Muscle of leg (tissue), 16 donors: ENCODE measurements at places on chromosomes 1 and 21. TPM values are rescaled to one million over a fixed set of nuclear protein-coding genes. Genes with fewer than 3 reads are reported as not detected.
A peak's percentile ranks its signal among the peaks of the same experiment; 100 is the strongest.

NLRP3 gene
- 1.4 TPM for total RNA-seq

DNA sequence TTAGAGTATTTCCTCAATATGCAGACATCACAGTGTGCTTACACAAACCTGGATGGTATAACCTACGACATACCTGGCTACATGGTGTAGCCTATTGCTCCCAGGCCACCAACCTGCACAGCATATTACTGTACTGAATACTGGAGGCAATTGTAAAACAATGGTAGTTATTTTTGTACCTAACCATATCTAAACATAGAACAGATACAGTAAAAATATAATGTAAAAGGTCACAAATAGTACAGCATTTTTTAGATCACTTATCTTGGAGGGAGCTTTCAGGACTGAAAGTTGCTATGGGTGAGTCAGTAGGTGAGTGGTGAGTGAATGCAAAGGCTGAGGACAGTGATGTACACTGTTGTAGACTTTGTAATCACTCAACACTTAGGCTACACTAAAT, 492.3 kb downstream of the MRPL39 start:
- DNase-seq = no peak
- no peaks in the 10 kb centered on the region for H3K27me3 ChIP-seq
- H3K4me1 ChIP-seq = no peaks in the 10 kb centered on the region
- H3K27ac ChIP-seq = no peak overlapping the region
- H3K4me3 ChIP-seq = no peak overlapping the region

TAS1R1 gene
- 2.7 TPM for total RNA-seq

DNA sequence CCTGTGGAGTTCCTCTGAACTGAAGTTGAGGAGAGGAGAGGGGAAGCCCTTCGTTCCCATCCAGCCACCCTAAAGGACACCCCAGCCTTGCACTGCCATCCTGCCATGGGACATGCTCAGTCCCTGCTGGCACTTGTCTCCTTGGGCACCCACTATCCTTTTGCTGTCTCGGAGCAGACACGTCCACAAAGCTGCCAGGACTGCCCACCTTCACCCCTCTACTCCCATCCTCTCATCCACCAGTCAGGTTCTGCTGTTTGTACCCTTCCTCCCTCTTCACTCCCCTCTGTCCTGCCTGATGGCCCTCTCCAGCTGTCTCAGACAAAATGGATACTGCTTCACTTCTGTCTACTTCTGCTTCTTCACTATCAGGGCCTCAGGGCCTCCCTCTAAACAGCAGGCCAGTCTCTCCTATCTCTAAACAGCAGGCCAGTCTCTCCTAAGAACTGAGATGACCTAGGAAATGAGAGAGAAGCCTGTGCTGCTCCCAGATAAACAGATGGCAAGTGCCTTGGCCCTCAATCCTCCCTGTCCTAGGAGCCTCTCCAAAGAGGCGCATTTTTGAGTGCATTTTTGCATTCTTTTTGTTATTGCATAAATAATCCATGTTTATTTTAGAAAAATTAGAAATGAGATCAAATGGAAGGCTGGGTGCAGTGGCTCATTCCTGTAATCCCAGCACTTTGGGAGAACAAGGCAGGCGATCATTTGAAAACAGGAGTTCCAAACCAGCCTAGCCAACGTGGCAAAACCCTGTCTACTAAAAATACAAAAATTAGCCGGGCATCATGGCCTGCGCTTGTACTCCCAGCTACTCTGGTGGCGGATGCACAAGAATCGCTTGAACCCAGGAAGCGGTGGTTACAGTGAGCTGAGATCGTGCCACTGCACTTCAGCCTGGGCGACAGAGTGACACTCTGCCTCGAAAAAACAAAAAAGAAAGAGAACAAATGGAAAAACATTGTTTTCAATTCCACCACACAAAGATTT, 4.4 kb upstream of the PYCR2 start:
- H3K4me1 ChIP-seq = peaks cover 4% of the 10 kb centered on the region
- H3K27ac ChIP-seq = no peak overlapping the region
- H3K27me3 ChIP-seq = no peaks in the 10 kb centered on the region
- H3K4me3 ChIP-seq = no peak overlapping the region

ZBTB21 gene
- total RNA-seq = 3.5 TPM

GRCh38 chr1:64946916-64947315, 19.4 kb downstream of the JAK1 start:
- no peak overlapping the region for H3K4me3 ChIP-seq
- H3K27me3 ChIP-seq = no peaks in the 10 kb centered on the region
- no peaks in the 10 kb centered on the region for H3K36me3 ChIP-seq
- H3K27ac ChIP-seq = no peak overlapping the region

DNA sequence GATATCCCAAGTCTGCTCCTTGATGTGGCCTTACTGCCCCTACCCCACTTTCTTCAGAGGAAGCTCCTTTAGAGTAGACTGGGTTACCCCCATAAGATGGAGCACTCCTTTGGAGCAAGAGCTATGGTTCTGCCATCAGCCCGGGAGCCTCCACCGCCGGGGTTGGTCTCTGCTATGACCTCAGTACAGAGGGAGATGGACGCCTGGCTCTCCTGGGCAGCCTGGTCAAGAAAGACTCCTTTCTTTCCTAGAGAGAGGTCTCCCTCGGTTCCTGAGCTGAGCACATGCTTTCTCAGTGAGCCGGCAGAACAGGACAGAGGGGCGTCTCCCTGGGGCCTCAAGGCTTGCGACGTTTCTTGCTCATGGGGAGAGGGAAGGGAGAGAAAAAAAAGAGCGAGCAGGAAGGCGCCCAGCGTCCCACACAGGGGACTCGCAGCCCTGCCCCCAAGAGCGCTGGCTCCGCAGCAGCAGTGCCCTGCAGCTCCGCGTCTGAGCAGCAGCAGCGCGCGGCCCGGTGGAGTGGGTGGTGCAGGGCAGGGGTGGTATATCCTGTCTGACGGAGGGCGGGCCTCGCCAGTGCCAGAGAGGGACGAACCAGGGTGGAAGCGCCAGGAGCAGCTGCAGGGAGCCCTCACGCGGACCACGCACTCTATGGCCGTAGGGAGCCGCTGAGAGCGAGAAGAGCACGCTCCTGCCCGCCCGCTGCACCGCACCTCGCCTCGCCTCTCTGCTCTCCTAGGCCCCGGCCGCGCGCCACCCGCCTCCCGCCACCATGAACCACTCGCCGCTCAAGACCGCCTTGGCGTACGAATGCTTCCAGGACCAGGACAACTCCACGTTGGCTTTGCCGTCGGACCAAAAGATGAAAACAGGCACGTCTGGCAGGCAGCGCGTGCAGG, at the start of gene PKP1:
Gene PKP1, plus strand, starts transcription at position 576 of the 899 bp plus-strand sequence. Its CDS starts 197 bp downstream, at position 773.
- no peak within 1 kb of the TSS for H3K27ac ChIP-seq
- H3K4me1 ChIP-seq = peaks cover 35% of the 10 kb centered on the region
- peak; percentile 72 for DNase-seq
- no peaks in the 10 kb centered on the region for H3K36me3 ChIP-seq
- peak within 1 kb of the TSS; percentile 39 for H3K4me3 ChIP-seq
- H3K27me3 ChIP-seq = peaks cover 52% of the 10 kb centered on the region

GRCh38 chr1:116345843-116346242, 27.2 kb upstream of the ATP1A1 start:
- peaks cover 6% of the 10 kb centered on the region for H3K4me1 ChIP-seq
- H3K27me3 ChIP-seq = no peaks in the 10 kb centered on the region
- DNase-seq = no peak
- no peak overlapping the region for H3K27ac ChIP-seq
- H3K36me3 ChIP-seq = no peaks in the 10 kb centered on the region
- H3K4me3 ChIP-seq = no peak overlapping the region

SLC6A17 gene
- 0.04 TPM for total RNA-seq

CNTN2 gene
- total RNA-seq = 0.93 TPM

LPAR3 gene
- total RNA-seq = 0.13 TPM

CFHR1 gene
- 0.53 TPM for total RNA-seq

CRNN gene
- total RNA-seq = not detected

RGS7 gene
- 0.13 TPM for total RNA-seq

- H3K27ac ChIP-seq = no peak overlapping the region
- H3K27me3 ChIP-seq = no peaks in the 10 kb centered on the region
- H3K36me3 ChIP-seq = peaks cover 16% of the 10 kb centered on the region
- no peak overlapping the region for H3K4me3 ChIP-seq
These were observed 10.9 kb downstream of the ADAMTS1 start for GRCh38 chr21:26834181-26834905.

CLDN17 gene
- total RNA-seq = not detected

DNA sequence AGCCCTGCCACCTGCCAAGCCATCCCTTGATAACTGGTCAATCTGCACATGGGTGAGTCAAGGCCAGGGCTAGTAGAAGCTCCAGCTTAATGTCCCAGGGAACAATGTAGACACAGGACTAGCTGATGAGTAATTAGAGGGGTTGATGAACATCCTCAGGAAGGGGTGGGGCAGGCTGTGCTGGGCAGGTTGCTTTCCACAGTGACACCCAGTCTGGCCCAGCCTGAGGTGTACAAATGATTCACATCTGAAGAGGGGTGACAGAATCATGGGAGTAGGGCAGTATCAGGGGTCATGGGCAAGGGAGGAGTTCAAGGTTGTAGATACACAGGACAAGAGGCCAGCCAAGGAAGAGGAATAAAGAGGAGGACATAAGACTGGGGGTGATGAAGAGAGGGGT, 4.3 kb downstream of the LPAR3 start:
- no peak overlapping the region for H3K4me3 ChIP-seq
- H3K4me1 ChIP-seq = peaks cover 10% of the 10 kb centered on the region
- no peaks in the 10 kb centered on the region for H3K36me3 ChIP-seq
- no peak overlapping the region for H3K27ac ChIP-seq
- DNase-seq = no peak

DNA sequence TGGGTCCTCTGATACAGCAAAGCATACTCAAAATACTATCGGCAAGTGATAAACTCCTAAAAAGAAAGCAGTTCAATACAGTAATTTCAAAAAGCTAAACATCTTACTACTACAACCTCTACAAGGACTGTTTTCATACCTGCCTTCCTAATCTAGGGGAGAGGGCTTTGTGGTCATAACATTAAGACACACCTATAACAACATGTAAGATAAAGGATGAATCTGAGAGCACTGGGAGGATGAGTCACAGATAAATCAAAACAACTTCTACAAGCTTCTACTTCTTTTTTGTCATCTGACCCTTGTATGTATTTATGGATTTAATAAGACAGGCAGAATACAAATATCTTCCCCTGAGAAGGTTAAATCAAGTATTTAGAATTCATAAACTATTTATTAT, 40.0 kb downstream of the LTN1 start:
- H3K27me3 ChIP-seq = no peaks in the 10 kb centered on the region
- H3K4me1 ChIP-seq = no peaks in the 10 kb centered on the region
- H3K36me3 ChIP-seq = peaks cover 17% of the 10 kb centered on the region
- DNase-seq = no peak
- no peak overlapping the region for H3K4me3 ChIP-seq

DNA sequence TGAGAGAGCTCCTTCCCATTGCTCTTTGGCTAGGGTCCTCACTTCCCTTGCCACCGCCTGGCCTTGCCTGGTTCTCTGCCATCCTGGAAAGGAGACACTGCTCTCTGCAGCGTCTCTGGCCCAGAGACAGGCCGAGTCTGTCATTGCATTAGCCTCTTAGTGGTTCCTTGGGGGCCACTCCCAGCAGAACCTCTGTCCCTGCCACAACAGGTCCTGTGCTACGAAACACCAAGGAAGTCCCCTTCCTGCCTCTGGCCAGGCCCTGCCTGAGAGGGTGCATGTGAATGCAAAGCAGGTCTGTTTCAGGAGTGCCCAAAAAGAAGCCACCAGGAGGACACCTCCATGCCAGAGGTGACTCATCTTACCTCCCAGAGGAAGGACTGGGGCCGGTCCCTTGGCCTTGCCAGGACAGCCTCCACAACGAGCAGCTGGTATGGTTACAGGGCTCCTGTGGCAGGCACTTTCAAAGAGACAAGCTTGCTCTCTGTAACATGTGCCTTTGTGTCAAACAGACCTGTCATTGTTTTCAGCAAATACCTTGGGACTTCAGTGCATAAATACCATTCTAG, 59.6 kb downstream of the VPS26C start:
- peaks cover 2% of the 10 kb centered on the region for H3K36me3 ChIP-seq
- no peaks in the 10 kb centered on the region for H3K27me3 ChIP-seq
- peaks cover 19% of the 10 kb centered on the region for H3K4me1 ChIP-seq
- peak overlapping the region; percentile 39 for H3K27ac ChIP-seq
- no peak overlapping the region for H3K4me3 ChIP-seq

GRCh38 chr1:84946631-84947030, 50.3 kb downstream of the MCOLN2 start:
- no peak overlapping the region for H3K4me3 ChIP-seq
- no peak for DNase-seq
- H3K4me1 ChIP-seq = no peaks in the 10 kb centered on the region
- H3K27me3 ChIP-seq = no peaks in the 10 kb centered on the region

FAM229A gene
- total RNA-seq = 5.3 TPM

DNA sequence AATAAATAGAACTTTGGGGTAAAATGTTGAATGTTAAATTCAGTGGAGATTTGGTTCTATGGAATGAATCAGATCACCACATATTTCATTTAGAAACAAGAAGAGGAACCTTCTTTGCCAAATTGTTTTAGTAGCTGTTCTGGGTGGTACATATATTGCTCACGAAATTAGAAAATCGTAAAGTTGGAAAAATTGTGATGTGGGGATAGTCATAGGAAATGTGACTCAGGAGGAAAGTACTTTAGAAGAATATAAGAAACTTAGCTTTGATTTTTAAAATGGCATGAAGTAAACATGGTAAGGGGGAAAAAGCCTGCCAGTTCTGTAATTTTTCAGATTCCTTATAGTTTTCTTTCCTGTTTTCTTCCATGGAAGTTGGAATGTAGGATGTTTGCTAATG, 27.4 kb downstream of the RRP15 start:
- no peak overlapping the region for H3K4me3 ChIP-seq
- H3K4me1 ChIP-seq = no peaks in the 10 kb centered on the region
- no peak for DNase-seq
- no peak overlapping the region for H3K27ac ChIP-seq
- H3K36me3 ChIP-seq = peaks cover 3% of the 10 kb centered on the region

DNA sequence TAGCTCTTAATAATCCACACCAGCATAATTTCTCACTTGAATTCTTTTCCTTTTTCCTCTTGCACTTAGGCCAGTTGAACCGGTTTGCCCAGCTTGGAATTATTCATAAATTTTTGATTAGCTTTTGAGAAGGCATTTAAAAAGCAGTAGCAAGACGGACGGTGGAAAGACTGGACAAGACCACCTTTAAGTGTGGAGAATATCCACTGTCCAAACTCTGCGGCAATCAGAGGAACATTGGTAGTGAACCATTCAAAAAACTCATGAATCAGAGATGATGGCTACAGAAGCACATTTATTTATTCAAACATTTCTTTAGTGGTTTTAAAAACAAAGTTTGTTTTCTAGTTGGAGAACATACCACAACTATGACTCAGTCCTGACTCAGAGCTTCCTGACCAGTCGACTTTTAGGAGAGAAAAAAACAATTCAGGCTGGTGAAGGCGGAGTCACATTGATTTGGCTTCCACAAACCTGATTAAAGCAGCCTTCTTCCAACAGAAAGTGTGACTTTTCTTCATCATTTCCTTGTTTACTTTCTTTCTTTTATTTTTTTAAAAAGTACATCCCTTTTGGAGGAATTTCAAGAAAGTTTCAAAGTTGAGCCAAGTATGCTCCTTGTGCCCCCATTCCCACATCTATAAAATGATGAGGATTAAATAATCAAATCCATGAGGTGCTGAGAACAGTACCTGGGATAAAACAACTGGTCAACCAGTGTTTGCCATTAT, 128.8 kb downstream of the ADSS2 start:
- DNase-seq = peak; percentile 33
- no peaks in the 10 kb centered on the region for H3K36me3 ChIP-seq
- H3K4me1 ChIP-seq = no peaks in the 10 kb centered on the region
